Stimulated activated CD8-positive, alpha-beta memory T cell treated with anti-CD3 and anti-CD28 coated beads, Interleukin-15, amount 100 ng/mL, for 1 hour (primary cell): ENCODE measurements at places on chromosomes 6 and 20.

GRCh38 chr6:167221400-167222201 is 63.8 kb upstream of the GPR31 start:
- DNase-seq = no peak

DNA sequence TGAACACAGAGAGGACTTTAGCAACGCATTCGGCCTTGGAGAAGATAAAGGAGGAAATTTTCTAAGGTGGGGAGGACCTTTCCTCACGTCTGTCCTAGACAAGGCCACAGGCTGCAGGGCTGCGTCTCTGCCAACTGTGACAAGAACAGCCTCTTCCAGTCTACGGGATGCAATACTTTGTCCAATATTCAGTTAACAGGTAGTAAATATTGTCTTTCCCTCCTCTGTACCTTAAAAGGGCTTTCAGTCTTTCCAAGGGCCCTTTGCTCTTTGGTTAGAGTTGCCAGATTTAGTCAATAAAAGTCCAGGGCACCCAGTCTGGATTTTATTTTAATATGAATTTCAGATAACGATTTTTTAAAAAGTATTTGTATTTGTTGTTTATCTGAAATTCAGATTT is 78.2 kb downstream of the ELOVL4 start:
- DNase-seq = no peak

DNA sequence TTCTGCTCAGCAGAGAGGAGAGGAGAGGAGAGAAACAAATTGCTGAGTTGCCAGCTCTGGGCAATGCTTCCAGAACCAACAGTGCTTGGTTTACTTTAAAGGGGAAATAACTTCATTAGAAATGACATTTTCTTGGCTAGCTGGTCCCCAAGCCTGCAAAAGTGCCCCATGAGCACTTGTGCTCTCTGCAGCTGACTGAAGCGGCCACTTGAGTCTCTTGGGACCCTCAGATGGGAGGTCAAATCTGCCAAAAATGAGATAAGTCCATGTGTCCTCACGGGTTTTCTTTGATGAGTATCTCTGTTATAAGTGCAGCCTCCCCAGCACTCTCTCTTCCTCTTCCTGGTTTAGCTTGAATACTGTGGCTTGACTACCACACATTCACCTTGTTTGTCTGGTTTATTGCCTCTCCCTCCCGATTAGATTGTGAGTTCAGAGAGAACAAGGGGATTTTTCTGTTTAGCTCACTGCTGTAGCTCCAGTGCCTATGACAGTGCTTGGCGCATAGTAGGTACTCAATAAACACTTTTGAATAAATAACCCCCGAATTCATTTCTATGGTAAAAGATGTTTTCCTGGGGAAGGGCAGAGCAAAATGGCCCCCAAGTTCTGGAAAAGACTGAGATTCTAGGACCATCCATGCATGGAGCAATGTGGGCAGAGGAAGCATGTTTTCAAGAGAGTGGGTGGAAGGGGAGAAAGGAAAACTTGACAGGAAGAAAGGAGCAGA is 7.0 kb upstream of the RIN2 start:
- DNase-seq = no peak

- no peak for DNase-seq
Observed at GRCh38 chr6:34982424-34982852, 93.4 kb downstream of the ANKS1A start.

GRCh38 chr6:137861550-137862337 is 5.3 kb upstream of the TNFAIP3 start:
- no peak for DNase-seq

GRCh38 chr6:16367571-16367970 is 129.2 kb downstream of the GMPR start:
- no peak for DNase-seq

DNA sequence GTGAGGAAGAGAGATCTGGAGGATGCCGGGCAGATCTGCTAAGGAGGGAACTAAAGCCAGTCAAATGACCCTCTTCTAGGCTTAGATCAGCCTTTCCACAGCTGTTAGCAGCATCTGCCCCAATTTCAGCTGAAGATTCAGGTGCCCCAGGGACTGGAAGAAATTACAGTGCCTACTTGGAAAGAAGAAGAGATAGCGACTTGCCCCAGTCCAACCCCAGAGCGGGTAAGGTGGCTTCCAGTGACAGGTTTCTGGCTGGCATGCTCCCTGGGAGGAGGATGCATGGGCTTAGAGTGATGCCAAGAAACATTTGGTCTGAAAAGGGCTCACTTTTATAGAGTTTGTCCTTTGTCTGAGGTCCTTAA is 620 bp downstream of the TJAP1 start:
- no peak for DNase-seq

DNA sequence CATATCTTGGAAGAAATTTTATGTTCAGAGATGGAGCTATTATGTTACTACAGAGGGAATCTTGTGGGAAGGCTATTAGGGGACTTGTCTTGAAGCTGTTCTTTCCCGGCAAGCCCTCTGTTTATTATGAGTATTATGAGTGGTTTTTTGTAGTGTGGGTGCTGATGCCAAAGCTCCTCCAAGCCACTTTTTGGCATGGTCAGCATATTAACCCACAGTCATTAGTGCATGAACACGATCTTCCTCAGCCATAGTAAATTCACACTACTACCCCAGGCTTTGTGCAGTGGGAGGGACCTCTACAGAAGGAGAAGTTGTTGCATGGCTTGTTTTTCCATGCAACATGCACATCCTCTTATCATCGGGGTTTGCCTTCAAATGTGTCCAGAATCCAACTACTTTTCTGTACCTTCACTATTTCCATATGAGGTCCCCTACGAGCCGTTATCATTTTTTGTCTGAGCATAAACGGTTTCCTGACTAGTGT is 6.5 kb upstream of the BMP6 start:
- no peak for DNase-seq

DNA sequence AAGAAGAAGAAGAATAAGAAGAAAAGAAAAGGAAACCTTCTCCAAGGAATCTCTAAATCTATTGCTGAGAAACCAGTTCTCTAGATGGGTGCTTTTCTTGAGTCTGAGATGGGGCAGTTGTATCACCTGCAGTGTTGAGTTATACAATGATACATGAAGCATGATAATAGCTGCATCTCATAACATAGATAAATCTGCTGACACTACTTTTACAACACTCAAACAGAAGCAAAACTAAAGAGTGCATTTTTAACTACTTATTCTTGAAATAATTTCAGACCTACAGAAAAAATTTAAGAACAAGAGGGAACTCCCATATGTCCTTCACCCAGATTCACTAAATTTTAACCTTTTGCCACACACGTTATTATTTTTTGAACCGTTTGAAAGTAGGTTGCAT is 70.3 kb downstream of the SYNJ2 start:
- DNase-seq = no peak

- DNase-seq = no peak
Observed at GRCh38 chr6:97665446-97665845, 382.4 kb upstream of the MMS22L start.

DNA sequence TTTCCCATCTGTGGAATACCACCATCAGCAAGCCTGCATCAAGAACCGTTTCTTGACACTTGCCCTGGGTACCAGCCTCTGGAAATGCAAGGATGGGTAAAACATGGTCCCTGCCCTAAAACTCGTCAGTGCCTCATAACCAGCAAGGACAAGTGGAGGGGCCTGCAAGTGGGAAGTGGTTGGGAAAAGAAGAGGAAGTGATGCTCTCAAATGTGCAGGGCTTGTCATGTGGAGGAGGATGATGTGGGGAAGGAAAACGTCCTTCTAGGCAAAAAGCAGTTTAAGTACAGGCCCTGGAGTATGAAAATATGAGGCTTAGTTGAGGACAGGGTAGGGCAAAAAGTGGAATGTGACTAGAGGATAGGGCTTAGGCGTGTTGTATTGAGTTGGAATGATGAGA is 19.0 kb downstream of the RREB1 start:
- no peak for DNase-seq

- DNase-seq = no peak
Observed at GRCh38 chr6:161890133-161890831, 616.4 kb upstream of the AGPAT4 start.

DNA sequence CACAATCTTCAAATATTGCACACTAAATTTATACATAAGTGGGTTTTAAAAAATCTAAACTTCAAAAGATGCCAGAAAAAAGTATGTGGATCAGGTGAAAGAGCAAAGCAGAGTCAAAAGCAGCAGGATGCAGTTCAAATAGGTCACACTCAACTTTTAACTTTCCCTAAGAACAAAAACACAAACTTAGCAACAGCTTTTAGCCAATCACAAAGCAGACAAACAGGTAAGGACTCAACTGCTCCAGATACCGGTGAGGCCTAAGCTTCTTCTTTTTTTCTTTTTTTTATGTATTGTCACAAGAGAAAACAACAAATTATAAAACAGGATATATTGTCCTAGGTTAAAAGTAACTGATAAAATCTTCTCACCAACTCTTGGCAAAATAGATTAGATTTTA is 74.7 kb downstream of the SESN1 start:
- no peak for DNase-seq

DNA sequence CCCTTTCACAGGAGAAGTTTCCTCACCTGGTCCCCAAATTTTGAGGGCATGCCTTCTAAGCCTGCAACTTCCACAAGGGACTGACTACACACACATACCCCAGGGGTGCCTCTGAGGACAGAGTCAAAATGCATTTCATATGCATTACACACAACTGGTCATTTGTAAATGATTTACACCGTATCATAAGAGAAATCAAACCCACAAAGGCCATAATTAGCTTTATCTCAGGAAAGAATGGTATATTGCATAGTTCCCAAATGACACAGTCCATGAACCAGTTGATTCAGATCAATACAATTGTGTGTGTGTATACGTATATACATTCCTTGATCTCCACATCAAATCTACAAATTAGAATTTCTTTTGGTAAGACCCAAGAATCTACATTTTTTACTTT is 203.3 kb upstream of the PRDM1 start:
- DNase-seq = no peak

DNA sequence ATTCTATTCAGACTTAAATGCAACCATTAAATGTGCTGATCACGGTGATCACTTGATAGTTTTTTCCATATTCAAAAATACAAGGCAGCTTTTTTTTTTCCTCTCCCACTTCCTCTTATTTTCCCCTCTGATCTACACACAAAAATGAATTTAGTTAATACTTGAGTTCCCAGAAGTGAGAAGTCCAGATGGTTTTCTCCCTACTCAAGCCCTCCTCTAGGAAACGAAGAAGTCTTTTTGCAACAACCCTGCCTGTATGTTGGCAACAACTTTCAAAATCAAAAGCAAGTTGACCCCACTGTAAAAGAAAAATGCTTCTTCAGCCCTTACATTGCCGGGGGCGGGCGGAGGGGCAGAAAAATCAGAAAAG is 24.3 kb downstream of the ARHGAP18 start:
- DNase-seq = no peak

DNA sequence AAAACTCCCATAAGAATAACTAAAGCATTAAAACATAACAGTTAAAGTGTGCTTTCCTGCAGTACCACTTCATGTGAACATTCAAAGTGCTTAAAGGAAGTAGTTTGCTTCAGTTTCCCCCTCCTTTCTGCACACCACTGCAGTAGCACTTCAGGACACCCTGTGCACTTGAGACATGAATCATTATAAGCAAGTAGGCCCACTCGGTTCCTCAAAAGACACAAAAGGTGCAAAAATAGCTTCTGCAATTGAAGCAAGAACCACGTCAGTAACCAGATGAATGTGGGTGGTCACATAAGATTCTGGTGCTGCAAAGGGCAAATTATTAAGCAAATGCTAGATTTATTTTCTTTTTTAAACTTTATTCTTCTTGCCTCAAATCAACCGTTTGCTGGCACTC is 160.6 kb downstream of the HIVEP2 start:
- DNase-seq = no peak

- no peak for DNase-seq
Observed at GRCh38 chr6:45667766-45668165, 290.0 kb upstream of the SUPT3H start.

DNA sequence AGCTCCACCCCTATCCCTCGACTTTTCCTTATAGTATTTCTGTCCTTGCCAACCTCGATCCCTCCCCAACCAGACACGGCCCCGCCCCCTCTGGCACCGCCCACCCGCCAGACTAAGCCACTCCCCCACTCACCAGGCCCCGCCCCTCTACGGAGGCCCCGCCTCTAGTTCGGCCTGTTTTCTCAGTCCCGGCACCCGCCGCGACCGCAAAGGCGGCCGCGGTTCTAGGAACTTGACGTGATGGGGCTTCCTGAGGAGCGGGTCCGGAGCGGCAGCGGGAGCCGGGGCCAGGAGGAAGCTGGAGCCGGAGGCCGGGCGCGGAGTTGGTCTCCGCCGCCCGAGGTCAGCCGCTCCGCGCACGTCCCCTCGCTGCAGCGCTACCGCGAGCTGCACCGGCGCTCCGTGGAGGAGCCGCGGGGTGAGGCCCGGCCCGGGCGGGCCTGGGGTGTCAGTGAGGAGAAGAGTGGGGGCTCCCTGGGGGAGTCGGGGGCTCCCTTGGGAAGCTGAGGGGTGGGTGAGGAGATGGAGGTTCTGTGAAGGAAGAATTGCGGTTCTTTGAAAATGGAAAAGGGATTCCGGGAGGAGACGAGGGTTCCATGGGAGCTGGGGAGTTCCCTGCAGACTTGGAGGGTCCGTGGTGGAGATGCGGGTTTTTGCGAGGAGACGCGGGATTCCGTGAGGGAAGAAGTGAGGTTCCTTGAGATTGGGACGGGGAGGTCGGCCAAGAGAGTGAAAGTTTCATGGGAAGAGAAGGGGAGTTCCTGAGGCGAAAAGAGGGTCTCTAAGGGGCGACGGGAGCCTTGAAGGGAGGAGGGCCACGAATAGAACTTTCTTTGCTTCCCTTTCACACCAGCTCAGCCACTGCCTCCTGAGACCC is at the start of gene ACSS2:
TSS of gene ACSS2 (plus strand) at position 207 of the 877 bp plus-strand sequence. CDS start at position 241, 34 bp downstream.
- peak; percentile 97 for DNase-seq

DNA sequence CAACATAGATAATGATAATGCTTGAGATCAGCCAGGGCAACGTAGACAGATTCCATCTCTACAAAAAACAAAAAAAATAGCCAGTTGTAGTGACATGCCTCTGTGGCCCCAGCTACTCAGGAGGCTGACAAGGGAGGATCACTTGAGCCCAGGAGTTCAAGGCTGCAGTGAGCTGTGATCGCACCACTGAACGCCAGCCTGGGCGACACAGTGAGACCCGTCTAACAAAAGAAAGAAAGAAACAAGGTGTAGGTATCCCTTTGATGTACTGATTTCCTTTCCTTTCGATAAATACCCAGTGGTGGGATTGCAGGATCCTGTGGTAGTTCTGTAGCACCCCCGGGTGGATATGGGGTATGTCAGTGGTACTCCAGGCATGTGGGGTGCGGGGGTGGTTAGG is 48.2 kb upstream of the ADTRP start:
- no peak for DNase-seq
